ENCODE measurements at places on chromosomes 2 and 18.

GRCh38 chr18:13120983-13121441 lies 97.5 kb upstream of the LDLRAD4 start:
- no peak for DNase-seq

- no peak for DNase-seq
Measured at GRCh38 chr2:76008001-76008702, 297.4 kb upstream of the GCFC2 start.

GRCh38 chr2:143717053-143717452 lies 587.8 kb downstream of the ARHGAP15 start:
- DNase-seq = no peak

GRCh38 chr2:2689306-2689705 lies 358.2 kb upstream of the MYT1L start:
- no peak for DNase-seq

DNA sequence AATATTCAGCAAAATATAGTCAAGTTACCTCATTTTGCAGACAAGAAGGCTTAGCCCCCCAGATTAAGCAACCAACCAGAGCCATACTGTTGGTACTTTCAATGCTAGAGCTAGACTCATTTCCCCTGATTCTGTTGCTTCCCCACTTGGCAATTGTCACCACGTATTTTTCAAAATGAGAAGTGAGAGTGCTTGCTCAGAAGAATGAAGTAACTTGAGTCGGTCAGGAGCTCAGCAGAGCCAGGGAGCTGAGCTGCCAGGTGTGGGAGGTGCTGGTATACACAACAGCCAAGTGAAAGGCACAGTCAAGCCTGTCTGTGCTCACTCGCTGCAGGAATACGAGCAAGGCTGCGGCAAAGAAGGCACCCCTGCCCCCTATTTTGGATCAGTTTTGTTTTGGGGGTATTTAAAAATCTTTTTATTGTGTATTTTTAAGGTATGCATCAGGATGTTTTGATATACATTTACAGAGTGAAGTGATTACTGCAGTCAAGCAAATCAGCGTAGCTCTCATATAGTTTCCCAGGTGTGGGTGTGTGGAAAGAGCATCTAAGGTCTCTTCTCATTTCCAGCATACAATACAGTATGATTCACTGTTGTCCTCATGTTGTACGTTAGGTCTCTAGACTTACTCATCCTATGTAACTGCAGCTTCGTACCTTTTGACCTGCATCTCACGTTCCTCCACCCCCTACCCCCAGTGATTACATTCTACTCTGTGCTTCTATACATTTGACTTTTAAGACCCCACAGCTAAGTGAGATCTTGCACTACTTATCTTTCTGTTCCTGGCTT lies 62.4 kb downstream of the MRPS9 start:
- no peak for DNase-seq

- no peak for DNase-seq
Measured at GRCh38 chr2:227890495-227891079, 19.2 kb downstream of the DAW1 start.

DNA sequence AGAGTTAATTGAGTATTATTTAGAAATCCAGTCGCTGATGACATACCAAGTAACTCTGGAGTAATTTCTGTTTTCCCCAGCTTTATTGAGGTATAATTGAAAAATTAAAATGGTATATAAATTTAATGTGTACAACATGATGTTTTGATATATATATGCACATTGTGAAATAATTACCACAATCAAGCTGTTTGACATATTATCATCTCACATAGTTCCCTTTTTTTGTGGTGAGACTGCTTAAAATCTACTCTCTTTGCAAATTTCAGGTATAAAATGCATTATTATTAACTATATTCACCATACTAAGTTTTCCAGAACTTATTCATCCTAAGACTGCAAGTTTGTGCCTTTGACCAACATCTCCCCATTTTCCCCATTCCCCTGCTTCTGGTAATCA lies 25.0 kb upstream of the SPAG16 start:
- DNase-seq = no peak

- peak; percentile 17 for DNase-seq
Measured at GRCh38 chr2:11829324-11829946, 83.0 kb downstream of the LPIN1 start.

DNA sequence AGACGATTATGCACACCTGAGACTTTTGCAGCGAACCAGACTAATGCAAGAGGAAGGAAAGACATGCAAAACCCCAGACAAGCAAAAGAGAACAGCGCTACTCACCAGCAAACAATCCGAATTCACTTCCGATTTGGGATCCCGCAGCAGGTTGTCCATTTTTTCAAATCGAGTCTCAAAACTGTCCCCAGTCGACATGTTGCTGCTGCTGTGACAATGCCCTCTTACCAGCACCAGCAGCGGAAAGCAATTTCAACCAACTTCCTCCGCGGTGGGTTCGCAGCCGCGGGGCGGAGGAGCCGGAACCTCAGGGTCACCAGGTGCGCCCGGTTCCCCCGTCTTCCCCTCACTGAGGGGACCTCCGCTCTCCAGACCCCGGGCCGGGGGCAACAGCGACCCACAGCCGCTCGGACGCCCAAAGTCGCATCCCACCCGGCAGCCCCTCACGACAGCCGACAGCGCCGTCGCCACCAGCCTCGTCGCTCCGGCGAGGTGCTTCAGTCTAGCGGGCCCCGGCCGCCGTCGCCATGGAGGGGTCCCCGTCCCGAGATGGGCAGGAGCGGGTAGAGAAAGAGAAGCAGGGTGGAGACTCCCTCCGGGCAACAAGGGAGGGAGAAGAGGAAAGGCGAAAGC lies 784 bp downstream of the ROCK1 start:
- DNase-seq = peak; percentile 33

DNA sequence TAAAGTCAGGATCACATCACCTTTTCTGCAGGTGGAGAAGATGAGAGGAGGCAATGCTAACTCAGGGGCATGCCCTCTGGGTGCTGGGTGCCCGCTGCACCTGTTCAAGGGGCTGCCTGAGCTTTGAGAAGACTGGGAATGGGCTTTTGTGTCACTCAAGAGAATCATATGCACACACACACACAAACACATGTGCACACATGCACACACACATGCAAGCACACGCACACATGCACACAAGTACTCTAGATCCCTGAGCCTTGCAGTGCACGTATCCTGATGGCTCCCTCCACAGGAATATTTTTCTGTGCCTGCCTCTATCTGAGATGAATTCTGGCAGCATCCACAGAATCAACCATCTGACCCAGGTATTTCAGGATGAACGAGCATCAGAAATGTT lies 110.0 kb upstream of the TEX51 start:
- DNase-seq = no peak

GRCh38 chr18:41829647-41830516 lies 125.2 kb upstream of the PIK3C3 start:
- no peak for DNase-seq
